ENCODE measurements at places on chromosomes 13 and 19.

GRCh38 chr19:49333418-49333805 is 1.8 kb upstream of the CD37 start:
- no peak for DNase-seq

GRCh38 chr13:37442996-37443395 is 155.6 kb downstream of the POSTN start:
- no peak for DNase-seq

- DNase-seq: no peak
Observed at GRCh38 chr19:15218501-15218900, 13.7 kb downstream of the EPHX3 start.

- DNase-seq: no peak
Observed at GRCh38 chr13:26599860-26600259, 42.4 kb downstream of the WASF3 start.

GRCh38 chr13:102839462-102839861 is 6.4 kb upstream of the ERCC5 start:
- no peak for DNase-seq

- DNase-seq: no peak
Observed at GRCh38 chr13:92671821-92672220, 554.8 kb upstream of the GPC6 start.

- DNase-seq: no peak
Observed at GRCh38 chr19:28948026-28948425, 264.9 kb downstream of the UQCRFS1 start.

GRCh38 chr13:31996601-31997000 is 35.0 kb upstream of the FRY start:
- DNase-seq: no peak

- peak; percentile 40 for DNase-seq
Observed at GRCh38 chr19:55116232-55116858, 1.1 kb downstream of the PPP1R12C start.

- DNase-seq: no peak
Observed at GRCh38 chr19:29678484-29679106, 13.3 kb downstream of the PLEKHF1 start.

GRCh38 chr13:29284726-29285125 is 310.8 kb downstream of the SLC7A1 start:
- no peak for DNase-seq

- DNase-seq: no peak
Observed at GRCh38 chr13:83995930-83996329, 113.7 kb upstream of the SLITRK1 start.

DNA sequence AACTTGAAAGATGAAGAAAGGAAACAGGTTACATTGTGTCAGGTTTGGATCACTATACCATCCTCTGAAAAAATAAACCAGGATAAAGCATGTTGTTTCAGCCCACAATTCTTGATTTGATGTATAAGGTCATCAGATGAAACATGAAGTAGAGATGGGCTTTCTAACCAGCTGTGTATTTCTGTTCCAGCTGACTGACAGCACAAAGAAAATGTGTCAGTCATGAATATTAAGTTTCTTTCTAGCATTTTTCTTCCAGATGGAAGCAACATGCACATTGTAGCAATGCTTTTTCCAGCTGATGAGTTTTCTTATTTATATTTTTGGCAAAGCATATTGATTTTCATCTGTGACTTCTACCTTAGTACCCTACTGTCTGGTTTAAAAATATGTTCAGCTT is 199.6 kb downstream of the OXGR1 start:
- DNase-seq: no peak

DNA sequence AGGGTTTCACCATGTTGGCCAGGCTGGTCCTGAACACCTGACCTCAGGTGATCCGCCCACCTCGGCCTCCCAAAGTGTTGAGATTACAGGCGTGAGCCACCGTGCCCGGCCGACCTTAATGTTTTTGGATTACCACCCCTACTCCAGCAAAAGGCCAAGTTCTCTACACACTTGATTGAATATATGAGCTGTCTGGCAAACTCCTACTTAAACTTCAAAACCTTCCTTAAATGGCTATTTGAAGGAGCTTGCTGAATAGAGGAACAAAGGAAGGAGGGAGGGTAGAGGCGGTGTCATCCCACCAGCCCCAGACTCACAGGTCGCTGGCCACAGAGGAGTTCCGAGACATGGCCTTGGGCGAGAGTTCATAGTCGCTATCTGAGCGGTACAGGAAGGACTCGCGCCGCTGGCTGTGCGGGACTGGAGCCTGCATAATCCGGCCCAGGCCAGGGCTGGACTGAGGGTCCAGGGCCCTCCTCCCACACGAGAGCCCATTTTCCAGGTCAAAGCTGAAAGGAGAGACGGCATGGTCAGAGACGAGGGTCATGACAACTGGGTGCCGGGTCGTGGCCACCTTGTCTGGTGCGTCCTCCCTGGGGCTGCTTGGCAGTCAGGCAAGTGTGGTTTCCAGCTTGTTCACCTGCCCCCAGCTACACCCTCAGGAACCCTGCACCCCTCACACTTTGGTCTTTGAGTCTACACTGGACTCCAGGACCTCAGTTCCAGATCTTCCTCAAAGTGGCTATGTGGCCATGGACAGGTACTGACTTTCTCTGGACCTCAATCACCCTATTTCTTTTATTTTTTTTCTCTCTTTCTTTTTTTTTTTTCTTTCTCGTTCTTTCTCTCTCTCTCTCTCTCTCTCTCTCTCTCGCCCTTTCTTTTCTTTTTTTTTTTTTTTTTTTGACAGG is 4.2 kb downstream of the PDE4C start:
- no peak for DNase-seq

Measured in activated naive CD4-positive, alpha-beta T cell treated with anti-CD3 and anti-CD28 coated beads, Interleukin-2, amount 50 U/mL, for 16 hours (primary cell).